ENCODE measurements at places on chromosomes 2 and 18.
A peak's percentile ranks its signal among the peaks of the same experiment; 100 is the strongest.

- DNase-seq: no peak
Observed at GRCh38 chr18:32358075-32358474, 112.6 kb downstream of the GAREM1 start.

DNA sequence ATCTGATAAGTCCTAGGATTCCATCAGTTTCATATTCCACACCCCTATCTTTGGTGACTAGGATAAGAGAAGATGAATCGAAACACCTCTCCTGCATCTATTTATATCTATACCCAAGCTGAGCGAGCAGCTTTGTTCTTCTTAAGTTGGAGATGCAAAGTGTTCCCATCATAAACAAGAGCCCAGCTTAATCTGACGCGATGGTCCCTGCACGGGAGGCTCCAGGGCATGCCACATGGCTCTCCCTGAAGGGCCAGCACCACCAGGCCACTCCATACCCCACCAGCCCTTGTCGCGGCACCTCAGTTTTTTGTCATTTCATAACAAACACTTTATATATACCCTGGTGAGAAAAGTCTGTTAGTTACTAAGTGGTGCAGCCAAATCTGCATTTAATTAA, 255.3 kb downstream of the L3MBTL4 start:
- DNase-seq: no peak

DNA sequence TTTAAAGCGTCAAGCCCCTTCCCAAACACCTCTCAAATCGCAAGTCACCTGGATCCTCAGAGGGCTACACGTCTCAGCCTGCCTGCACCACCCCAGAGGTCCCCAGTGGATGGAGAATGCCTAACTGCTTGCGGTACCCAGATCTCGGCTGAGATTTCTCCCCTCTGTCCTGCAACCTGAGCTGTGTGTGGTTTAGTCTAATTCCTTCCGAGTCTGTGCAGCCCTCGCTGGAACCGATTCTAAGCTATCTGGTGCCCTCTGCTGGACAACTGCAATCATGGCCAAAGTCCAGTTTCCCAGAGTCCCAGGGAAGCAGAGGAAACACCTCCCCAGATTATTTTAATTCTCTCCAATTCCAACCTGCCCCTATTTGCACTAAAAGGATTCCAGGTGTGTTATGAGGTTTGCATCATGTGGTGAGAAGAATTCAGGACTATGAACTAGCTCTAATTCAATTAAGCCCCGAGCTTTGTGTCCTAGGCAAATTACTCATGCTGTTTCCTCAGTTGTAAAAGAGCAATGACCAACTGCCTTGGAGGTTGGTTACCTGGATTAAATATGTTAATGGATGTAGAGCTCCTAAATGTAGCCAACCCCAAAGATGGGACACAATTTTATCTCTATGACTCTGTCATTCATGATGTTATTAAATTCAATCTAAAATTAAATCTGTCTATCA, 276.1 kb upstream of the NCKAP5 start:
- peak; percentile 39 for DNase-seq

DNA sequence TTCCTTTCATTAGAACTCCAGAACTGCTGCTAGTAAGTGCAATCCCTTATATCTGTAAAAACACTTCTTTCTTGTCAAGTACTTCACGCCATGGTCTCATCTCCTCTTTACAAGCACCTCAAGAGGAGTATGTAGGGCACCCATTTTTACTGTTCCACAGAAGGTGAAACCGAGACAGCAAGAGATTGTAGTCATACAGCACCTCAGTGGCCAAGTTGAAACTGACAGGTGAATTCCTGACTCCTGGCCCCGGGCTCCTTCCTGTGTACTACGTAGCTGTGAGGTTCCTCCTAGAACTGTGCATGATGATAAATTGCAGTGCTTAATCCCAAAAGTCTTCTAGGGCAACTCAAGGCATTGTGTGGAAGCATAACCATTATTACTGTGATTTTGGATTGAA, 131.5 kb upstream of the MEIS1 start:
- no peak for DNase-seq

- DNase-seq: no peak
Observed at GRCh38 chr18:46622451-46622850, 34.6 kb downstream of the LOXHD1 start.
